ENCODE measurements at places on chromosomes 12 and 14.

DNA sequence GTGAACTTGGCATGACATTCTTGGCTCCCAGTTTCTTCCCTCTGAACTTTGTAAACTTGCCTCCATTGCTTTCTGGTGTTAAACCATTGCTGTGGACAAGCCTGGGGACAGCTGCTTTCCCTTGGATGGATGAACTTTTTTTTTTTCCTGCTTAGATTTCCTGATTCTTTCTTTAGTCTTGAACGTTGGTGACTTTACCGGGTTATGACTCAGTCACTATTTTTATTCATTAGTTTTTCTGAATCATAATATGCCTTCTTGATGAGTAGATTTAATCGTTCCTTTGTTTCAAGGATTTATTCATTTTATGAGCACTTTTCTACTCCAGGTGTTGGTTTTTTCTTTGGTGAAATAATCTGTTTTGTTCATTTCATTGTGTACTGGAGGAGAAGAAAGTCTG, 155.0 kb upstream of the RTL1 start:
- no peak for DNase-seq

GRCh38 chr12:79932357-79932756, 2.5 kb downstream of the PPP1R12A start:
- no peak for DNase-seq

GRCh38 chr14:32531942-32532515, 202.9 kb downstream of the AKAP6 start:
- no peak for DNase-seq

DNA sequence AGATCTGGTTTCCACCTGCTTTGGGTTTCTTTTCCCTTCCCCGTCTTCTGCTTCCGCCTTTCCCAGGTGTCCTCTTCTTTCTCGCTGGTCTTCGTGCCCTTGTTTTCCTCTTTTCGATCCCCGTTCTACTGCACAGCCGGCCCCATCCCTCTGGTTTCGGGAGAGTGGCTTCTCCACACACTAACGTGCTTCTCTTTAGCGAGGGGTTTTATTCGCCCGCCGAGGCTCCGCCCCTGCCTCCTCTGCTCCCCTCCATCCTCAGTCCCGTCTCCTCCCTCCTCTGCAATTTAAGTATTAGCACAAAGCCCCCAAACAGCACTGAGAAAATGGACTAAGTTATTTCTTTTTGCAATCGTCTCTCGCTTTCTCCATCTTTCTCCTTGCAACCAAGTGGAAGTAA, at the start of gene SLC7A8:
Gene SLC7A8, minus strand, starts transcription at position 182 of the 400 bp plus-strand sequence. CDS start 746 bp downstream, outside the sequence.
- peak; percentile 13 for DNase-seq

GRCh38 chr14:76904100-76904739, 78.0 kb downstream of the LRRC74A start:
- no peak for DNase-seq

GRCh38 chr12:108129017-108129812, at the start of gene WSCD2:
Gene WSCD2, plus strand, starts transcription at chr12:108129288. Its CDS starts 66,545 bp downstream, at chr12:108195833.
- no peak for DNase-seq

DNA sequence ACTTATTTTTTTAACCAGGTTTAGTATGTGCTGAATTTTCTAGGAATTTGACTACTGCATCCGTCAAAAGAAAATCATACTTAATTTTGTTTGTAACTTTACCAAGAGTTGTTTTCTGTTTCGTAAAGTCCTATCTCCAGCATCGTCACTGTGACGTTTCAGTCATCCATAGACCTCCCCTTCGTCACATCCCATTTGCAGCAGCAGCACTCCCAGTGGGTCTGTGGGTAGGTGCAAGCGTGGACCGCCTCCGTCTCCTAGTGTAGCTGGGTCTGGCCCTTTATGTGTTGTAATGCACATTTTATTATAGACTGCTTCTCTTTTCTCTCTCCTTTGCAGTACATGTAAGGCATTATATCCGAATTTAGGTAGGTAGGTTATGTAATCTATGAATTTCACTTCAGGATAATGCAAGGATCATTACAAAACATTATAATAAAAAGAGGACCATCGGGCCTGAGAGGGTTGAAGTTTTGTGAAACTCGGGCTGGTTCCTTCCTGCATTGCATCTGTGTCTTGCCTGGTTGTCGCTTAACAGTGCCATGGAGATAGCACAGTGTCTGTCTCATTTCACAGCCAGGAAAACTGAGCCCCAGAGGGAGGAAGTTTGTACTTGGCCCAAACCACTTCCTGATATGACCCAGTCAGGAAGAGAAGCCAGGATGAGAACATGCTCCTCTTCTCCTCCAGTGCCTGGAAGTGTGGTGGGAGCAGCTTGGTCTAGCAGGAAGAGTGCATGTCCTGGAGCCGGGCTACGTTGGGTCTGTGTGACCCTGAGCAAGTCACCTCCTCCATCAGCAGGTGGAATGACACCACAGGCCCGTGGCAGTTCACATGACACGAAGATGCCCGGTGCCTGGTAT, 41.3 kb downstream of the EVL start:
- peak; percentile 46 for DNase-seq

DNA sequence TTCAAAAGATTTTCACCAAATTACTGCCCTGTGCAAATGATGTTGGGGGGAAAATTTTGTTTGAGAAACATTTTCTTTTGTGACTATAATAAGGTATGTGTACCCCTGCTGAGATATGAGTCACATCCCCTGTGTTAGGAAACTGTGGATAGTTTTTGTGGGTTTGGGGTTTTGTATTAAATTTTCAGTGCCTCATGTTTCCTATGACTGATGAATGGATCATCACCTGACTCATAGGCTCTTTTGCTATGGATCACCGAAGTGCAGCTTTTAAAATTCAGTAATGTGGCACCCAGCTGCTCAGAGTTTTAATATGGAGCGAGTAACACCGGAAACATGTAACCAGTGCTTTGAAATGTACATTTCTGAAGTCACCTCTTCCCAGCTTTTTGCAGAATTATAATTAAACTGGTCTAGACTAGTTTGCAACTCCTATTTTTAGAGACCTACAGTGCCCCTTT, 167.4 kb upstream of the HMGA2 start:
- no peak for DNase-seq

DNA sequence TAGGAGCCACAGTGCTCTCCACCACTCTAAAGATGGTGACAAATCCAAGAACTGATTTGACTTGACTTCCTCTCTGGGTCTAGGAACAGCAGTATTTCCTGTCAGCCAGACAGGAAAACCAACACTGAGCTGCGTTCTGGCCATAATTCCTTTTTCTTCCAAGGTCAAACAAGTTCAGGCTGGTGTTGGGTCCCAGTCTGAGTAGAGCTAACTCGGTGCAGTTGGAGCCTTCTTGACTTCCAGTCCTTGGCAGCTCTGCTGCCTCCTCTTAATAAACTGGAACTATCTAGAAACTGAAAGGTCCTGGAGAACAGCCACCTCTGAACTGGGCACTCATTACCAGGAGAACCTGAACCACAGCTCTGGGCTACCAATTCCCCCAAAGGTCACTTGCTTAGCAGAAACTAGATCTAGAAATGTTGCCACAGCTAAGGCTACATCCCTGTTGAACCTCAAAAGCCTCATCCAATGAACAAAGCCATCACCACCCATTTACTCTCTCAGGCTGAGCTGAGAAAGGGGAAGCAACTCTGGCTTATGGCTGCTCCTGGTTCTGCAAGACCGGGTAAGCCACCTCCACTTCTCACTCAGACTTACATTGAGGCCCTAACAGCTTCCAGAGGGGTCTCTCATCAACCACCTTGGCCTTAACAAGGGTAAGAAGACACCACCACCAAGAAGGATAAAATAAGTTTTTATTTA, 27.7 kb downstream of the MAX start:
- DNase-seq, result no peak

GRCh38 chr12:65557438-65558181, 266.7 kb upstream of the HMGA2 start:
- no peak for DNase-seq

DNA sequence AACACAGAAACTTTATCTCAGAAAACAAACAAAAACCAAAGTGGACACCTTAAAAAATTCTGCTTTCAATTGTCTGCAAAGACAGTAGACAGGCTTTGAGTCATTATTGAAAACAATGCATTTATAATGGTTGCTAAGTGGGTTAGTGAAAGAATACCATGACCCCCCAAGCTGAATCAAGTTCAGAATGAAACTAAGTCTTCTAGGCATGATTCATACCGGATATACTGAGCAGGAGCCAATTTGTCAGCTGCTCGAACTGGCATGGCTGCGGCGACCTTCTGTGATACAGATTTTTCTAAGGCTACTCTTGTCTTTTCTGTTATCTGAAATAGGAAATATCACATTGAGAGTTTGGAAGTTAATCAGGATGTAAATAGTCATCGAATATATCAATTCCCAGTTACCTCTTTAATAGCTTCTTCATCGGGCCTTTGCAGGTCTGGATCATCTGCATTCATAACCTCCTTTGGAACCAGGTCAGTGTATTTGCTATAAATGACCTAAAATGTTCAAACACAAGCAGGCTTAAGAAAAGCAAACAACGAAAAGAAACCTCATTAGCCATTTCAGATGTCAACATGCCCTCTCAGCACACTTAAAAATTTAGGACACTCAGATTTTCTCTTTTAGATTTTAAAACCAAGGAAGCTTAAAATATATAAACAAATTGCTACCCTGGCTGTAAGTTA, 22.3 kb downstream of the SNW1 start:
- no peak for DNase-seq

- no peak for DNase-seq
These were observed 99.9 kb downstream of the BEGAIN start for GRCh38 chr14:100487304-100487703.

GRCh38 chr14:61615743-61616523, 79.4 kb upstream of the HIF1A start:
- DNase-seq, result no peak

DNA sequence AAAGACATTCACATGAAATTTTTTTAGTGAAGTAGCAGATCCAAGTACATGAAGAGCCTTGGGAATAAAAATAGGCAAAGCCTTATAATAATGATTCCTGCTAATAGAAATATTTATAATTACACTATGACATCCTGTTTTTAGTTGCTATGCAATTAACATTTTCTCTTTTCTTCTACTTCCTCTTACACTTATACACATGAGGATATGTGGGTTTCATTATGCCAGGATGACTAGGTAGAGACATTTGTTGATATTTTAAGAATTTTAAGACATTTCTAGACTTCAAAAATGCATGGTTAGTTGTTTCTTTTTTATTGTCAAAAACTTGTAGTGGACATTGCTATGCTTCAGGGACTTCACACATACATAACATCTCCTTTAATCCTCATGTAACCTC, 326.8 kb downstream of the SYT1 start:
- DNase-seq, result no peak

- DNase-seq, result no peak
These were observed 209.2 kb upstream of the C14orf180 start for GRCh38 chr14:104370256-104370870.

GRCh38 chr12:92627511-92627910, 75.3 kb upstream of the PLEKHG7 start:
- no peak for DNase-seq

GRCh38 chr12:65532764-65533163, 254.3 kb downstream of the MSRB3 start:
- DNase-seq, result no peak
